ENCODE measurements at places on chromosomes 6 and 20.
A peak's percentile ranks its signal among the peaks of the same experiment; 100 is the strongest.

GRCh38 chr20:10783707-10784553 is 110.1 kb upstream of the JAG1 start:
- no peak for DNase-seq

DNA sequence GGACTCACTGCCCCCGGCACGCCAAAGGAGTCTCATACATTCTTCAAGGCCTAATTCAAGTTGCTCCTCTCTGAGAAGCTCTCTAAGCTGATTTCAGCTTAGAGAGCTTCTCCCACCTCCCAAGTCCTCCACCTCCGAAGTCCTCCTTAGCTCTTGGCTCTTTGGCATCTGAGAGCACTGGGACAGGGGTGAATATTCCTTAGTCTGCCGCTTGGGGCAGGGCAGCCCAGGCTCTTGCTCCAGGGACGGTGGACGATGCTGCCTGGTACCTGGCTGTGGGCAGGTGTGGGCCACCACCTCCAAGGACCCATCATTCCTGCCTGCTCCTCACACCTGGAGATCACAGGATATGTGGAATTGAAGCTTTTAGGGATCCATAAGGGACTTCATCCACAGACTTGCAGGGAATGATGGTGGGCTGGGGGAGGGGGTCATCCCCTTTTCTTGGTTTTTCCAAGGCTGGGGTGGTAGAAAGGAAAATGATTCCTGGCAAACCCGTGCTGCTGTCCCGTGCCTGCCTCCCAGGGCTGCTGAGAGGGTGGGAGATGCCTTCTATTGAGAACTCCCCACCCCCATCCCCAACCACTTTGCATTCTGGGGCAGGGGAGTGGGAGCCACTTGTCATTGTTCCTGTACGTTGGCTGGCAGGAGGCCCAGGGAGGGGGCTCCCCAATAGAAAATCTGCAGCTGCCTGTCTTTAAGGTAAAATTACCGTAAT is 57.4 kb downstream of the ARHGAP40 start:
- no peak for DNase-seq

DNA sequence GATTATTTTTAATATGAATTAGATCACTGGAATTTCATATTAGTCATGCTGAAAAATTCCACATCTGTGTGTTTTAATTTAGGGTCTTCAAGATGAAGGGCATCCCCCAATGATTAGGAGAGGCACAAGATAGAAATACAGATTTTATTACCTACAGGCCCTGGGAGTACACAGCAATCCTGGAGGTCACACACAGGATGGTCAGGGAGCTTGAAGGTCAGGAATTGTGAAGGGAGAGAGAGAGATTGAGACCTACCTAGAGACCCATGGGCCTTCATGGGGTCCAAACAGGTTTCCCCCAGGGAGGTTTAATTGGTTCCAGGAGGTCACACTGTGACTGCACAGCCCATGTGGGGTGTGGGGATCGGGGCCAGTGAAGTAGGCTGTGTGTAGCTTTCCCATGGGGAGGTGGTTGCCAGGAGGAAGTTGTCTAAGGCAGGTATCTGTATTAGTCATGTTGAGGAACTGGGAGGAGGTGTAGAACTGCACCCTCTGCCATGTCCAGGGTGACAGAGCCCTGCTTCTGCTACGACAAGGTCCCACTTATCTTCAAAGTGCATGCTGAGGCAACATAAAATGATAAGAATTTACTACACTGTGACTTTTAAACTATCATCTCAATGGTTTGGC is 18.3 kb downstream of the SNX9 start:
- DNase-seq, result no peak

DNA sequence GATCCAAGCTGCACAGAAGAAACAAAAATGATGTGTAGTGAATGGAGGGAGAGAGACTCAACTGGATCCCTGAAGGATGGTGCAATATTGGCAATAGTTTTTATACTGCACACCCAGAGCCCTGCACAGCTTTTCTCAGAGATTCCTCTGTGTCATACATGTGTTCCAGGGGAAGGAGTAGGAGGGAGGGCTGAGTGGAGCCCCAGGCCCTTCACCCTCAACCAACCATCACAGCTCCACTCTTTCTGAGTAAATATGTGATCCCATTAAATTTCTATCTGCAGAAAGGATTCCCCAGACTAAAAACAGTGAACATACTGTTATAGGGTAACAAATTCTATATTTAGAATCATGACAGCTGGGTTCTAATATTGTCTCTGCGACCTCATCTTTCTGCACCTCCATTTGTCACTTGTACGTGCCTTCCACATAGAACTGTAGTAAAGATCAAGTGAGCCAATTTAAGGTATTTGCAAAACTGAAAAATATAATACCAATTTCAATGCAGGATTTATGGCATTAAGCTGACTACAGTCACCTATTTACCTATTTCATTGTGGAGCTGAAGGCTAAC is 421.4 kb upstream of the NRSN1 start:
- no peak for DNase-seq

DNA sequence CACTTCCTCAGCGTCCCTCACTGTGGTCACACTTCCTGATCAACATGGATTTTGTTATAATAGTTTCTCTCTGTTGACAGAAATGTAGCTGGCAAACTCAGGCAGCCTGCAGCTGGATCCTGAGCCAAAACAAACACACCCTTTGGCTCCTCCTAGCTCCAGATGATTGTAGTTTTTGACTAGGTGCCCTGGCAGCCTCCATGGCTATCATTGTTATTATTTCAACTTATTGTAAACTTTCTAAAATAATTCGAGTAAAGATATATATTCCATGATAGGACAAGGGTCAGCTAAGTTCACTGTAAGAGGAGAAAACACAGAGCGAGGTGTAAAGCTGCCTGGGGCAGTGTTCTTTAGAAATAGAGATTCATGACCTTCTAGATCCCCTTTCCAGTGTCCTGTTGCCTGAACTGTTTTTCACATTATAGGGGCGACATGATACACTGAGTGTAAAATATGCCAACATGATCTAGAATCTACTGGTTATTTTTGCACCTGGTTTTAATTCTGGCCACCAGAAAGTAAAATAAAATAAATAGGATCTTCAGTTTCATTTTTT is 98.2 kb upstream of the HDGFL1 start:
- peak; percentile 44 for DNase-seq

DNA sequence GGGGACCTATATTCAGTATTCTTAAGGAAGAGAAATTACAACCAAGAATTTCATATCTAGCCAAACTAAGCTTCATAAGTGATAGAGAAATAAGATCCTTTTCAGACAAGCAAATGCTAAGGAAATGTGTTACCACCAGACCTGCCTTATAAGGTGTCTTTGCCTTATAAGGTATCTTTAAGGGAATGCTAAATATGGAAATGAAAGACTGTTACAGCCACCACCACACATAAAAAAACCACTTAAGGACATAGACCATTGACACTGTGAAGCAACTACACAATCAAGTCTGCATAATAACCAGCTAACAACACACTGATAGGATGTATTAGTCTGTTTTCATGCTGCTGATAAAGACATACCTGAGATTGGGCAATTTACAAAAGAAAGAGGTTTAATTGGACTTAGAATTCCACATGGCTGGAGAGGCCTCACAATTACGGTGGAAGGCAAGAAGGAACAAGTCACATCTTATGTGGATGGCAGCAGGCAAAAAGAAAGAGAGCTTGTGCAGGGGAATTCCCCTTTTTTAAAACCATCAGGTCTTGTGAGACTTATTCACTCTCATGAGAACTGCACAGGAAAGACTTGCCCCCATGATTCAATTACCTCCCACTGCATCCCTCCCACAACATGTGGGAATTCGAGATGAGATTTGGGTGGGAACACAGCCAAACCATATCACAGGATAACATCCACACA is 119.2 kb upstream of the LAMA2 start:
- no peak for DNase-seq

GRCh38 chr6:127582777-127583462 is 5.9 kb downstream of the C6orf58 start:
- no peak for DNase-seq

DNA sequence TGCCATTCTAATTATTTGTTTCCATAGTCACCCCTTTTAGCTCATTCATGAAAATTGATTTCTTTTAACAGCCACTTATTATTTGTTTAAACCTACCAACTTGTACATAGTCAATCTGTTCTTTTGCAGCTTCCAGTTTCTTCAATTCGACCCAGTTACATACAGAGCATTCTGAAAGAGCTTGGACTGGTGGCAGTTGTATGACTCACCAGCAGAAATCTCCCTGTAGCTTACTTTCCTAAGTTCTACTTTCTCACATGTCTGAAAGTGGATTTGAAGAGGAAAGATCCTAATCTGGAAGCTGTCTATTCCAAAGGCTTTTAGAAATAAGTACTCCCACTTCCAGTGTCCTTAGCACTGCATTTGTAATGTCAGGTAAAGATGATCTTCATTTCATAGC is 447.9 kb downstream of the HTR1B start:
- DNase-seq, result no peak

GRCh38 chr20:32559753-32560380 is 25.3 kb downstream of the NOL4L start:
- DNase-seq, result peak; percentile 65

DNA sequence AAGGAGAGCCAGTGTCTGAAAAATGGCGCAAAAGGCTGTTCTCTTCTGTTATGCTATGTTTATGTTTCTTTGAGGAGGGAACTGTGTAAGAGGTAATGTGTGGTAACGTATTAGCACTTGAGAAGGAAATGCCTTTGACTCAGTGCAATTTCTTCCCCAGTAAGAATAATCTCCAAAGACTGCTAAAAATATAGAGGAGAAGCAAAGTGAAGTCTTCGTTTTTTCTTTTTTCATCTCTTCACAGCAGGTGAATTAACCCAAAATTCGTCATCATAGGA is 47.1 kb upstream of the IFNGR1 start:
- no peak for DNase-seq
